ENCODE measurements at places on chromosomes 1 and 21. TPM values are rescaled to one million over a fixed set of nuclear protein-coding genes. Genes with fewer than 3 reads are reported as not detected.
A peak's percentile ranks its signal among the peaks of the same experiment; 100 is the strongest.

GRCh38 chr1:89904219-89904980 is 83.6 kb downstream of the LRRC8D start:
- DNase-seq: no peak

DNA sequence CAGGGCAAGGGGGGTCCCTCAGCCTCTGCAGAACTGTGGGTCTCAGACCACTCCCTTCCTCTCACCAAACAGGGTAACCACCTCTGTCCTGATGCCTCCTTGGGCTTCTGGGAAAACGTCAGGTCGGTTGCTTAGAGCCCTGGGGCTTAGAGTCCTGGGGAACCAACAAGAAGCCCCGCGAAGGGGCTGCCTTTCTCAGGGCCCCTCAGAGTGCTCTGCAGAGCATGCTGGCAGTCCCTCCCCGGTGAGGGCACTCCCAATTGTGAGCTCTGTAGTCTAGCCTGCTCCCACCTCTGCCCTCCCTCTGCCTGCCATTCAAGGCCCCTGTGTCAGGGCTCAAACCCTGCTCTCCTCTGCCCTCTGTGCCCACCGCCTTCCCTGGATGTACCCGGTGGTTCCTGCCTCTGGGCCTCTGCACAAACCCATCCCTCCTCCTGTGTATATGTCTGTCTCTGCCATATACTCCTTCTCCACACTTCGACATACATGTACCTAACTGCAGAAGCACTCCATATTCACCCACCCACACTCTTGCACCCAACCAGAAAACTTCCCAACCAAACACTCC is 92.3 kb downstream of the DMRTB1 start:
- no peak for DNase-seq

AQP10 gene
- 0.20 TPM for total RNA-seq

DNA sequence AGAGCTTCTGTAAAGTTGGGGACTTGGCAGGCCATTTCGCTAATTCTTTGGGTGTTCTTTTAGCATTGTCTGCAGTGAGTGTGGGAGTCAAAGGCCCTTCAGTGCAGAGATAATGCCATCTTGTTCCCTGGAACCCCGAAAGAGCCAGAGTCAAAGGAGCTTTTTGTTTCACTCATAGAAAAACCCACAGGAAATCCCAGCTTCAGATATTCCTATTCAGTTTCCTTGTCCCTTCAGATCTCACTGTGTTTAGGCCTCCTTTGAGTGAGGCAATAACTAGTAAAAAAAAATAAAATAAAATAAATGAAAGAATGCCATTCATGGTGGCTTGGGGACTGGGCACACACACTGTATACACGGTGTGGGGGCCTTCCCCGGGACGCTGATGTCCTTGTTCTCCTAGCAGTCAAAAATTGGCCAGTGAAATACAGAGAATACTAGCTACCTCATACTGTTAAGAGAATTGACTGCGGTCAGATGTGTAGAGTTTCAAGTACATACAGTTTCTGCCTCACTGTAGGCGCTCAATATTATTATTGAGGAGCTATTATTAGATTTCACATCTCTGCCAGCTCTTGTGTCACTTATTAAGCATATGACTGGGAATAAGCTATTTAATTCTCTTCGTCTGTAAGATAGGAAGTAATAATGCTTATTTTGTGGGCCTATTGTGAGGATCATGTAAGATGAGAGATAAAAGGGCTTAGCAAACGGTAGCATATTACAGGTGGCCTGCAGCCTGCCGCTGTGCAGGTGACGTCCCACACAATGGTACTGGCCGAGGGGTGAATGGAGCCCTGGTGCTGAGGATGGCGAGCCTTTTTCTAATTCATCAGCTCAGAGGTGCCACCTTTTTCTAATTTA is 16.7 kb downstream of the DISC1 start:
- DNase-seq: peak; percentile 54

B4GALT2 gene
- total RNA-seq: 20.8 TPM

- DNase-seq: no peak
Observed at GRCh38 chr1:162210196-162210595, 140.7 kb downstream of the NOS1AP start.

PRMT6 gene
- total RNA-seq: 11.8 TPM

- no peak for DNase-seq
Observed at GRCh38 chr1:6447016-6447817, 18.8 kb downstream of the TNFRSF25 start.

GRCh38 chr1:235491644-235492043 is 12.6 kb downstream of the B3GALNT2 start:
- DNase-seq: no peak

GRCh38 chr1:230851291-230851691 is 17.0 kb downstream of the C1orf198 start:
- peak; percentile 48 for DNase-seq

DNA sequence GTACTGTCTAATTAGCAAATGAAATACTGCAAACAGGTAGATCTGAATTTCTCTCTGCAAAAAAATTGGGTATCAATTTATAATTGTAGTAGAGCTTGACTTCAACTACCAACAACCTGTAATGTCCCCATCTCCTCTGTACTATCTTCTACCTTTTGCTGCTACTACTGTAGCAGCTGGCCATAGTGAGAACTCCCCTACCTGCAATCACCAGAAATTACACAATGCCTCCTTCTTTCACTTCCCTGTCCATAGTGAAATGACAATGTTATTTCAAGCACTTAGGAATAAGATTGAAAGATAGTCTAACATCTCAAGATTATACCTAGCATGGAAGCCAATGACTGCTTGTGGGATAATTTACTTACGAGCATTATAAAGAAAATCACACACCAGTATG is 100.4 kb downstream of the ACBD6 start:
- DNase-seq: no peak

ATP6V1G3 gene
- not detected for total RNA-seq

DNA sequence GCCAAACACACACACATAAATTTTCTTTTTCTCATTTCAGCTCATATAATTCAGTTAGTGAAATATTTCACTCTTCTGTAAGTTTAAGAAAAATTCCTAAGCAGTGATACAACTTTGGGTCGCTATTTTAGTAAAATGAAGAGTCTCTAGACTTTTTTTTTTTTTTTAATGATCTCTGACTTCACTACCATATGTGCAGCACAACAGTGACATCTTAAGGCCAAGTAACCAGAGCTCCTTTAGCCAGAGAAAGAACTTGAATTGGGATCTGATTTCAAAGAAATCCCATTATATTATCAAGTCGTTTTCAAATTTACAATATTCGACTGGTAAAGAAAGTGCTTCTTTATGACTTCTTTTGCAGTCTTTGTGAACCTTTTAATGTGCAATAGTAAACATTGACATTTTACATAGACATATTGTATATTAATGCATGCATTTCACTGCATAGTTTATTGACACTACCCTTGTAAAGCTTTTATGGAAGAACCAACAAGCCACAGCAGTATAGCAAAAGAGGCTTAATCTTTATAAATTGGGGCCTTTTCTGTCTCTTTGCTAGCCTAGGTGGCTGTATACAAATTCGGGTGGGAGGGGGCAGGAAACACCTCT is 62.2 kb downstream of the LRRC40 start:
- peak; percentile 46 for DNase-seq

CSDE1 gene
- total RNA-seq: 487 TPM

SIM2 gene
- not detected for total RNA-seq

PGLYRP4 gene
- 4.3 TPM for total RNA-seq

DNA sequence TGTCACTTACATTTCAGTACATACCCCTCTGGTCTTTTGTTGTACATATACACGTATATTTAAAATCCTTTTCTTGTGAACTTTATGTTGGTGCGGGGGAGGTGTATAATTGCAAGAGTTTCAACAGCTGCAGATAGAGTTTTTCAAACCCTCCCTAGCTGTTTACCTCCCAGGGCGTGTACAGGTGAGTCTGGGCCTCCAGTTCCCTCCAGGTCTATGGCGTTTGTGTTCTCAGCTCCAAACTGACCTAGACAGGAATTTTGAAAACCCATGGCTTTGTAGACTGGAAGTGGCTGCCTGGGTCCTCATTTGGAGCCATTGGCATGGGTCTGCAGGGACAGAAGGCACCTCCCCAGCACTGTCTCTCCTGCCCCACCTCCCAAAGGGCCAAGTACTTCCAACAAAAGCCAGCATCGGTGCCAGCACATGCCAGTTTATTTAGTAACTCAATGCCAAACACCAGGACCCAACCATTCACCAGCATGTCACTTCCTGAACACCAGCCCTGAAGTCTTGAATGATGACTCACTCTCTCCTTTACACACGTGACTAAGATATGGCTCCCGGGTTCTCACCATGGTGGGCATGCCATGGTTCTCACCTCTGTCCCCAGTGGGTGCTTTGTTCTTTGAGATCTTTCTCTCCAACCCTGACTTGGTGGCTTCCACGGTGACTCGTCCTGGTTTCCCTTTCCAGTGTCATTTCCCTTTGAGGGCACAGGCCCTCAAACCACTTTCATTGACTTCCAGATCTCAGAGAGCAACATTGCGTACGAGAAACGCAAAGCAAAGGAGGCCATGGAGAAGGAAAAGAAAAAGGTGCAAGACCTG is 57.3 kb upstream of the EFHD2 start:
- DNase-seq: no peak

GRCh38 chr1:1153874-1154273 is 19.8 kb upstream of the TTLL10 start:
- no peak for DNase-seq

- DNase-seq: no peak
Observed at GRCh38 chr1:44323947-44324346, 31.1 kb downstream of the ERI3 start.

GRCh38 chr1:55554611-55555010 is 339.4 kb upstream of the USP24 start:
- no peak for DNase-seq

DNA sequence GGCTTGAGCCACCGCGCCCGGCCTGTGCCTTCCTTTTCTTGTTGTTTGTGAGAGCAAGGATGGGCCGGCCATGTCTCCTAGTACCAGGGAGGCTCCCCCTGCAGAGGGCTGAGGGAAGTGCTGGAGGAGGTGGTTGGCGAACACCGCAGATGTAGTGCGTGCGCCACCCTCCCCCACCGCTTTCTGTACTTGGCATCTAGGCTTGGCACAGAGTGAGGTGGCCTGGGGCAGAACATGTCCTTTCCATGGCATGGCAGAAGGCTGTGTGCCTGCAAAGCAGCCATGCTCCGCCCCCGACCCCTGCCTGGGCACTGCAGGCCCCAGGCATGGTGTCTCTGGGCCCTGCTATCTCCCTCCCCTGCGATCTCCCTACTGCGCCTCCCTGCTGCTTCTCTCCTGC is 30.7 kb downstream of the ALPL start:
- DNase-seq: no peak

GRCh38 chr21:29504751-29505321 is 206.1 kb downstream of the BACH1 start:
- no peak for DNase-seq

DNA sequence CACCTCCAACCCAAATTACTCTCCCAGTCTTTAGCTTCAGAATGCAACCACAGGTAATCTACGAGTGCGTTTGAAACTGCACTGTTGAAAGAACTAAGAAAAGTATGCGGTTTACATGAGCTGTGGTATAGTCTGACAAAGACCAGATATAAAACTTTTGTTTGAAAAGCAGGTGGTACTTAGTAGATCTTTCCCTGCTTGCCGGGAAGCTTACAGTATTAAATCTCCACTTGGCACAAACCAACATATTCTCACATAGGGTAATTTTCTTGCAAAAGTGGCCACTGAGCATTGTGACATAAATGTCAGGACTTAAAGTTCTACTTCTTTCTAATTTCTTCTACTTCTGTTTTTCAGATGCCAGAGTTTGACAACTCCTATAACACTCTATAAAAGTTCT is 8.4 kb downstream of the RGS2 start:
- DNase-seq: no peak

PLD5 gene
- 0.39 TPM for total RNA-seq

NOS1AP gene
- 2.1 TPM for total RNA-seq

CNKSR1 gene
- 6.9 TPM for total RNA-seq

RCSD1 gene
- total RNA-seq: 13.0 TPM

C8B gene
- not detected for total RNA-seq

OPTC gene
- total RNA-seq: not detected

SFN gene
- 254 TPM for total RNA-seq

GRCh38 chr1:119010201-119010600 is 22.1 kb upstream of the TBX15 start:
- no peak for DNase-seq

CFAP141 gene
- total RNA-seq: not detected

- DNase-seq: no peak
Observed at GRCh38 chr1:149967041-149967440, 30.4 kb upstream of the MTMR11 start.

DNA sequence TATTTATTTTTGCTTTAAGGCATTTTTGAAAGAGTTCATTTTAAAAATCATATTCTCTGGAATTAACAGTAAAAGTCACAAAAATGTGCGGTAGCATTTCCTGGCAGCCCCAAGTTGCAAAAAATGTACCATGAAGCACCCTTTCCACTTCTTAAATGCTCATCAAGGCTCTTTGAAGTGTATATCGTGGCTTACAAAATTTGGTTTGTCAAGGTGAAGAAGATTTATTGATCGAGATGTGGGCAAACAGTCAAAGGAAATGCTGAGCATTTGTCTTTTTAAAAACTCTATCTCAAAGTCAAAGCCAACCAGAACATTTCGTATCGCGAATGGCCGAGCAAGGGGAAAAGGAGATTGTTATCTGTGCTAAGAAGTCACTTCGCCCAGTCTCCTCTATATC is 277.5 kb upstream of the KAZN start:
- DNase-seq: no peak

- DNase-seq: no peak
Observed at GRCh38 chr1:59731591-59731990, 83.2 kb upstream of the HOOK1 start.

GPR89B gene
- 16.2 TPM for total RNA-seq

CHRNB2 gene
- total RNA-seq: 0.79 TPM

- no peak for DNase-seq
Observed at GRCh38 chr1:10728595-10729410, 67.6 kb downstream of the CASZ1 start.

MYBPH gene
- 2.1 TPM for total RNA-seq

- peak; percentile 5 for DNase-seq
Observed at GRCh38 chr1:60875138-60875537, 207.2 kb upstream of the NFIA start.

- DNase-seq: no peak
Observed at GRCh38 chr1:203891950-203892349, 30.6 kb downstream of the SNRPE start.

- DNase-seq: peak; percentile 67
Observed at GRCh38 chr1:51519048-51519864, at the start of gene EPS15. Gene EPS15 (minus strand): TSS chr1:51519266. CDS start chr1:51519231, 35 bp downstream.

DNA sequence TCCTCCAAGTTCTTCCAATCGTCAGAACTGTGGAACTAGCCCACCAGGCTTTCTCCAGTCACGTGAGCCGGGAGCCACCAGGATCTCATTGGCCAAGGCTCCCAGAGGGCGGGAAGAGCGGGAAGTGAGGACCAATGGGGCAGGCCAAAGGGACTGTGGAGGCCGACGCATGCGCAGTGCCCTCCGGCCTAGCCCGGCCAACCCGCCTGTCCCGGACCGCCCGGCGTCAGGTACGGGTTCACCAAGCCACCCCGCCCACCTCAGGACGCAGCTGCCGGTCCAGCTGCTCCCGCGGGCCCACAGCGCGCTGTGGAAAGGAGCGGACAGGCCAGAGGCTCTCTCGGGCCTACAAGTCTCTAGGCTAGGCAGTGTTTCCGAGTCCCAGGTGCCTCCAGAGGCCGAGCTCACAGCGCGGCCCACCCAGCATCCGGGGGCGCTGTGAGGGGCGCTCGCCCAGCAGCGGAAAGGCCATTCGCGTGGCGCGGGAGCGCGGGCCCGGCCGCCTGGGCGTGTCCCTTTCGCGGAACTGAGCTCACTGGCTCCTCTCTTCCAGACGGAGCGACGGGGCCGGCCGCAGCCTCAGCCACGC is 10.9 kb downstream of the OR14I1 start:
- DNase-seq: no peak

APOBEC4 gene
- total RNA-seq: not detected

GRCh38 chr1:236654957-236655356 is 31.3 kb upstream of the ACTN2 start:
- no peak for DNase-seq

Measured in skin of body (tissue), 3 donors.